ENCODE measurements at places on chromosomes 12 and 14.

GRCh38 chr14:67863223-67863622 is 43.6 kb downstream of the RAD51B start:
- DNase-seq: no peak

- no peak for DNase-seq
These were observed 123.9 kb downstream of the PRMT8 start for GRCh38 chr12:3614806-3615466.

- no peak for DNase-seq
These were observed 35.8 kb downstream of the FBXO34 start for GRCh38 chr14:55306938-55307589.

DNA sequence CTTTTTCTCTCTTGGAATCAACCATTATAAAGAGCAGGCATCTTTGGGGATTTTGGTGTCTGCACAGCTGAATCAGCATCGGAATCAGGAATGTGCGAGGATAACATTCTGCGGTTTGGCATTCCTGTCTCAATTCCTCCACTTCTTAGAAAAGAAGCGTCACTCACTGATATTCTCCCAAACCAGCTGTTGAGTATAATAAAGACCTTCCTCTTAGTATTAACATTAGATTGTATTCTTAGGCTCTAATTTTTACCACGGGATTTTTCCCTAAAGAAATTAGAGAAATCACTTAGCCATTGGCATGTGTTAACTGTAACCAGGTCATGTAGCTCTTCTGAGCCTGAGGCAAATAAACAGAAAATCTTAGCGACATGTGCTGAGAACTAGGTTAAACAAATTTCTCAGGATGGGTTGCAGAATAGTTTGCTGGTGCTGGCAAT is 128.7 kb downstream of the TMX1 start:
- no peak for DNase-seq

GRCh38 chr12:5073054-5073453 is 29.4 kb downstream of the KCNA5 start:
- DNase-seq: no peak

GRCh38 chr12:116183741-116184141 is 93.8 kb downstream of the MED13L start:
- no peak for DNase-seq

DNA sequence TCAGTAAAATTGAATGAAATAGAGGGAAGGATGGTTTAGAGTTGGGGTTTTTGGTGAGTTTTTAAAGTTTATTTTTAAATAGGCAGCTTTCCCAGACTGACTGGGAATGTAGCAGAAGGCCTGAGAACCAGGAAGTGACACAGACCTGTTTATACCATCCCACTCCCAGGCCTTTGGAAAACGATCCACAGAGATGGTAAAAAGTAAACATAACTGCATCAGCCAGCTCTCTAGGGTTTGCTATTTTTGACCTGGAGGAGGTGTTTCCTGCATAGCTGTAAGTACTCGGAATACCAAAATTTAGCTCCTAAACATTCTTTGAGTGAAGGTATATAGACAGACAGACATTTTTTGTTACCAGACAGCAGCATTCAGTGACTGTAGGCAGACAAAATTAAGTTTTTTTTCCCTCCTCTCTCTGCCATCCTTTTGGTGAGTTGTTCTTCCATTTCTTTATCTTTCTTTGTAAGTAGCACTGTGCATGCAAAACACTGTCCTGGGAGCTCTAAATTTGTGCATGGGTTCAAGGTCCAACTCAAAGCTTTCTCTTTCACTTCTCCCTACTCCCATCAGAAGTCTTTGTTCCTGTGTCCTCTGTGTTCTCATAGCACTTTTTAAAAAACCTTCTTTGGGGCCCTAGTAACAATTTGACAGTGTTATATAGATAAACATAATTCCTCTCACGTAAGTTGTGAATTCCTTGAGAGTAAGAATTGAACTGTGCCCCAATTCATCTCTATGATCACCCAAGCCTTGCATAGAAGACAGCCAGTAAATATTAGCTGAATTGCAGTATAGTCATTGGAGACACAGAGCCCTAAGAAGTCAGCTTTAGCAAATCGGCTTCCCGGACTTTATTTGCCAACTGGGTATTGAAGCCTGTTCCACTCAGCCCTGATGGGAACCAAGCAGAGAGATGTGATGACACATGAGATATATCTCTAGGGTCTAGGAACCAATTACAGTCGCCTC is 37.4 kb downstream of the SUSD6 start:
- no peak for DNase-seq

DNA sequence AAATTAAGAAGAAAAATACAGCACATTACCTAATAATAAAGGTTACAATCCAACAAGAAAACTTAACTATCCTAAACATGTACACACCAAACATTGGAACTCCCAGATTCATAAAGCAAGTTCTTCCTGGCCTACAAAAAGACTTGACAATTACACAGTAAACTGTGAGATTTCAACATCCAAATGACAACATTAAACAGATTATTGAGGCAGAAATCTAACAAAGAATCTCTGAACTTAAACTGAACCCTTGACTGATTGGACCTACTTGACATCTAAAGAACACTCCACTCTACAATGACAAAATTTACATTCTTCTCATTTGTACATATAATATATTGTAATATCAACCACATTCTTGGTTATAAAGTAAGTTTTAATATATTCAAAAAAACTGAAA is 1341.3 kb downstream of the LRFN5 start:
- DNase-seq: no peak

GRCh38 chr14:75184492-75184891 is 8.1 kb upstream of the TMED10 start:
- DNase-seq: no peak

DNA sequence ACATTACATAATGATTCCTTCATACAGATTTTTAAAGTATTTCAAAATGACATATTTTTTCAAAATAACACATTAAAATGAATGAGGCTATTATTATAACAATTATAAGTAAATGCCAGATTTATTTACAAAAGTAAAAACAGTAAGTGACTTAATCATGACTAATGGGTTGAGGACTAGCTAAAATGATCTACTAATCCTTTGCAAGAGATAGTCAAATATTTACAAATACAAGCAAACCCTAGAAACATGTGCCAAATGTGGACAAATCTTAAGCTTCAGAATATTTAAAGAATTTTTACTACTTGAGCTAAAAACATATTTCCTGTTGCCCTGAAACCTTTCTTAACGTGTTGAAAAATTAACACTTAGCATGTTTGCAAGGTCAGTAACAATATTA is 74.8 kb downstream of the KIF21A start:
- DNase-seq: no peak

DNA sequence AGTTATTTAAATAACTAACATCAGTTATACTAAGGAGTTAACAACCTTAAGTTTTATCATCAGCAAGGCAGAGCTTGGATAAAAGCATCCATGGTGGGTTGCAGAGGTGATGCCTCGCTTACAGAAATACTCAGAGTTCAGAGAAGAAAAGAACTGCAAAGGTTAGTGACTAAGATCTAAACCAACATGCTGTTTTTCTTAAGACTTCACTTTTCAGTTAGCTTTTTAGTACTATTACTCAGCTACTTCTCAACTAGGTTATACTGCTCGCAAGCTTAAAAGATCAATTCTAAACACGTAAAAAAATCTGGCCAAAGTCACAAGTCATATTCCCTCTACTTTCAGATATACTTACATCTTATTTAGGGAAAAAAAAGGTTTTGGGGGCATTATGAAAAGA is 2.8 kb downstream of the PPP1CC start:
- no peak for DNase-seq

DNA sequence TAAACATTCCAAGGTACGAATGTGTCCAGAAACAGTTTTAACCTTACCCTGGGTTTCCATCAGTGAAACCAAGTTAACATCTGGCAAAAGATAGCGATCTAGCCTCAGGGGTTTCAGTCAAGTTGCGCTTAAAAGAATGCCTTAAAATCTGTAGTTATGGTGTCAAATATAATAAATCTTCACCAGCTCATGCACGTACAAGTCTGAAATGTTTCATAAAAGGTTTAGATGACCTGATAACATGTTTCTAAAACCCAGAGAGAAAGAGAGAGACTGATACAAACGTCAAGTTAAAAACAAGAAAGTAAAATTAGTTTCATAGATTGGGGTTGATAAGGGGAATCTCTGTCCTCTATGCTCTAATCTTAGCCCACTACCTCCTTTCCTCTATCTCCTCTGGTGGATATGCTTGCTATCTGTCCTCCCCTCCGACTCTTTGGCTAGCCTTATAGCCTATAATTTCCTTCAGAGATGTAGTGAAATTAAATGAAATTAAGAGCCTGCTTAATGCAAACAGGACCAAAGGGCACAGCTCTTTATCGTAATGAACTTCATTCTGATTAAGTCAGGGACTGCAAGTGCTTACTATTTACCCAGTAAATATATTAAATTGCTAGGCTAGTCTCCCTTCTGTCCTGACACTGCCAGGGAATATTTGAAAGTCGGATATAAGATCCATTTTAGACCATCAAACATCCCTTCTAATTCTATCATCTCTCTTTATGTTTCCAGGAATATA is 18.4 kb upstream of the FOS start:
- no peak for DNase-seq

DNA sequence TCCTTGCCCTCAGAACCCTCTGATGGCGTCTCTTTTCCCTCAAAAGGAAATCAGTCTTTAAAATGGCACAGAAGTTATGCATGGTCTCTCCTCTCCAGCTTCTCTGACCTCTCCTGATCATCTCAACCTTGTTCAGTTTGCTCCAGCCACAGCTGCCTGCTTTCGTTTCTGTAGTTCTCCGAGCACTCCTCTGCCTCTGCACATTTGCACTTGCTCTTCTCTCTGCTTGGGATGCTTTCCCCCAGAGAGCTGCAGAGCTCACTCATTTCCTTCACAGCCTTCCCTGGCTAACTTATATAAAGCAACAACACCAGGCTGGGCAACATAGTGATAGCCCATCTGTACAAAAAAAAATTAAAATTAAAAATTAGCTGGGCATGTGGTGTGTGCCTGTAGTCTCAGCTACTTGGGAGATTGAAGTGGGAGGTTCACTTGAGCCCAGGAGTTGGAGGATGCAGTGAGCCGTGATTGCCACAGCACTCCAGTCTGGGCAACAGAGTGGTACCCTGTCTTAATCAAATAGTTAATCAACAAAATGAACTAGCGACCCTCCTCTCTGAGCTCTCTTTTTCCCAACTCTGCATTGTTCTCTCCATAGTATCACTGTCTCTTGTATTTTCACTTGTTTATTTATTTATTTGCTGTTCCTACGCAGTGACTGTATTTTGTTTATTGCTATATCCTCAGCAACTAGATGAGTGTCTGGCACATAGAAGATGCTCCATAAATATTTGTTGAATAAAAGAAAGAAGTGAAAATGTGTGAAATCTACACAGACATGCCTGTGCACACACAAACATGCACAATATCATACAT is 37.7 kb downstream of the PPFIBP1 start:
- no peak for DNase-seq

GRCh38 chr14:33676135-33676566 is 274.7 kb downstream of the EGLN3 start:
- DNase-seq: no peak

- no peak for DNase-seq
These were observed 23.7 kb downstream of the KCNA1 start for GRCh38 chr12:4933411-4933810.

DNA sequence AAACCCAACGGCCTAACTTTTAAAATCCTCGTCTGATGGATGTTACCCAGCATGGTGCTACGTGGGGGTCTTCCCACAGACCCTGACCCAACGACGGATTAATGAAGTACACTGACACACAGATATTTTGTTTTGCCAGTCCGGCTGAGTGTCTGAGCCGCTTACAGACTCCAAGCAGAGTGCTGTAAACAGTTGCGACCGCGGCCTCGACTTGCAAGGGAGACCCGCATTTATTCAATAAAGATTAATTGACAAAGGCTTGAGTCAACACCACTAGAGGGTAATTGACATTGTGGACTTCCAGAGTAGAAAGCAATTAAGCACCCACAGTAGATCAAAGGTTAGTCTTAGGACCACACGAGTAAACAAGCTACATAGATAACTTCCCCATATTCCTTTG is 1042.4 kb downstream of the AACS start:
- no peak for DNase-seq

DNA sequence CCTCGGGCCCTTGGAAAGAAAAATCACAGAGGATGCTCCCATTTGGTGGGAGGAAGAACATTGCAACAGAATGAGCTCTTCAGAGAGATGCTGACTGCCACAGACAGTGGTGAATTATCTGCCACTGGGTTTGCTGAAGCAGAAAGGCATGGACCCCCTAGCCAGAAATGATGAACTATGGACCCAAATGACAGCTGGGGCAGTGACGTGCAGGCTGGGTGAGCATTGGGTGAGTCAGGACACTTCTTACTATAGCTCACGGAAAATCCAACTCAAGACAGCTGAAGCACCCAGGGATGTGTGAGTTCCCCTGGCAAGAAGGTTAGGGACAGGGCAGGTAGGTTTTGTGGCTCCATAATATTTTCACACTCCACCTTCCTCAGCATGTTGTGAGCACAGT is 993.2 kb downstream of the BCL11B start:
- DNase-seq: no peak

DNA sequence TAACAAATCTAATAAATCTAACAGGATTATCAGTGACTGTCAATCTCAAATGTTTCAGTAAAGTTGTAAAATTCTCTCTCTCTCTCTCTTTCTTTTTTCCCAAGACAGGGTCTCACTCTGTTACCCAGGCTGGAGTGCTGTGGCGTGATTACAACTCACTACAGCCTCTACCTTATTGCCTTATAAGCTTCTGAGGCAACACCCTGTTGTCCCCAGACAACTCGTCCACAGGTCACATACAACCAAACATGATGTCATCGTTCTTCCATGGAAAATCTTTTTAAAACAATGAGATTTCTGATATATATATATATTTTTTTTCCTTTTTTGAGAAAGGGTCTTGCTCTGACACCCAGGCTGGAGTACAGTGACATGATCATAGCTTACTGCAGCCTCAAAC is 151.4 kb upstream of the RGS6 start:
- DNase-seq: no peak

- no peak for DNase-seq
These were observed 114.8 kb downstream of the GTF2A1 start for GRCh38 chr14:81105961-81106360.

- no peak for DNase-seq
These were observed 47.1 kb downstream of the IGF1 start for GRCh38 chr12:102433304-102433703.

- DNase-seq: no peak
These were observed 1.5 kb downstream of the TSHR start for GRCh38 chr14:80956922-80957321.

DNA sequence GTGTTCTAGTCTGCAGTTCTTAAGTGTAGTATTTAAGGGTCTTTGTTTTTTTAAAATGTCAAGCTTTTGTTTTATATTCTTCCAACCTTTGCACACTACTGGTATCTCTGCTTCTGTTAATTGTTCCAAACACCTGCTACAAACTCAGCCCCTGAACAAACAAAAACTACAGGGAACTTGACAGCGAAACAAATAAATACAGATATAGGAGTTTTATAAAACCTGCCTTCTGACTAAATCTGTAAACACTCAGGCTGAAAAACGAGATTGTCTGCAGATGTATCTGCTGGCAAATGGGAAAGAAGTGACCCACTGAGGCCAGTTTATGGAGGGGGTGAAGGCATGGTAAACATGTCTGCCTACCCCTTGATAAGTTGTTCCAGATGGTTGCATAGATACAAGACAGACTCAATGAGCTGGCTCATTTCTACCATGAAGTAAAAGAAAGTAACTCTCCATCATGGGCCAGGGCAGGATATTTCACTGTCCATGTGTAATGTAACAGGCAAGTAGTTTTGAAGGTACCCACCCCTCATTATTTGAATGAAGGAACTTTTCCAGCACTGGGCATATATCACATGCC is 75.6 kb downstream of the LMO3 start:
- no peak for DNase-seq

GRCh38 chr12:123150744-123151456 is at the start of gene PITPNM2:
PITPNM2 (minus strand) TSS chr12:123151090; CDS start chr12:123034590, 116,500 bp downstream.
- DNase-seq: peak; percentile 64

- DNase-seq: no peak
These were observed 12.6 kb upstream of the SERPINA10 start for GRCh38 chr14:94305620-94306019.

All from activated CD4-positive, alpha-beta memory T cell treated with anti-CD3 and anti-CD28 coated beads, Interleukin-2, amount 10 ng/mL, durations not matched to agents 7 days and 5 days (primary cell).